ENCODE measurements at places on chromosomes 7 and 10.

DNA sequence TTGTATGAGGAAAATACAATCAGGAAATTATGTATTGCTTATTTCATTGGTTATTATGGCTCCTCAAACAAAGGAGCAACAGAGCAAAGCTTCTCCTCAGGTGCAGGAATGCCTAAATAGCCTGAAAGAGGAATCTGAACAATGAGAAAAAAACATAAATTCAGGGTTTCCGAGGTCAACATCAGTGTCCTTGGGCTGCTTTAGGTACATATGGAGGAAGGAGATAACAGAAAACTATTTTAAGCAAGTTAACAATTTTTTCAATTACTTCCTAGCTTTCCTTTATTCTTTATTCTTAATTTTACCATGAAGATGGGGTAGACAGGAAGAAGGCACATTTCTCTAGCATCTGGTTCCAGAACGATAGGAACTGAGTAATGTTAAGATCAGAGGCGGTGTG lies 14.0 kb downstream of the SLC16A9 start:
- DNase-seq: no peak

- DNase-seq: no peak
These were observed 48.1 kb upstream of the GATA3 start for GRCh38 chr10:8006274-8006999.

DNA sequence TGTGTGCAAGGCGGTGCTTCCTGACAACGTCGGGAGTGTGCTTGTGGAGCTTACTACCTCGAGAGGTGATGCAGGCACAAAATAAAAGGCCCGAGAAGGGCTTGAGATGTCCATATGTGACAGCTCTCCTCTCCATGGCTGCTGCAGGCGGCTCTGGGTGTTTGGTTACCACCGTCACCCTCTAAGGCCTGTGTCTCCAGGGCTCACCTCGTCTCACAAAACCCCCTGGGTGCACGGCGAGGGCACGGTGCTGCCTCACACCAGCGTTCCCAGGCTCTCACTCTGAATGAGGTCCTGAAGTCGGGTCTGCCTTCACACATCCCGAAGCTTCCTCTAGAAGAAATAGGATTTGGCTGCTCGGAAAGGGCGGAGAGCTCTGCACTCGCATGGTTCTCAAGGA lies 32.9 kb downstream of the PROSER2 start:
- no peak for DNase-seq

GRCh38 chr10:24505759-24506158 lies 217.9 kb downstream of the ARHGAP21 start:
- DNase-seq: no peak

- DNase-seq: no peak
These were observed 744 bp upstream of the EBF3 start for GRCh38 chr10:129964611-129965424.

DNA sequence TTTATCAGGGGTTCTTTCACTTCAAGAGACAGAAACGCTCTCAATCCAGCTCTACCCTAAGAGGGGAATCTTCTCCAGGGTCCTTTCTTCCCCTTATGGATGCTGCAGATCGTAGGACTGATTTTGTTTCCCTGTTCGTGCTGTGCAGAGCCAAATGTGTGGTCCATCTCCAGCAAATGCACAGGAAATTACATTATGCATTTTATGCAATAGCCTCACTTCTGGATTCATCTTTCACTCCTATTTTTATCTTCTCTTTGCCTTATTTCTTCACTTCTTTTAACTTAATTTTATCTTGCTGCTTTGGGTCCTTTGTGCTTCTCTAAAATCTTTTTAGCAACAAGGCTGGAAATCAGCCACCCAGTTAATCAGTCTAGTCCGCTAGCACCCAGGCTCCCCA lies 184.5 kb upstream of the INHBA start:
- DNase-seq: no peak

GRCh38 chr10:24904824-24905223 lies 47.6 kb downstream of the PRTFDC1 start:
- DNase-seq: no peak

DNA sequence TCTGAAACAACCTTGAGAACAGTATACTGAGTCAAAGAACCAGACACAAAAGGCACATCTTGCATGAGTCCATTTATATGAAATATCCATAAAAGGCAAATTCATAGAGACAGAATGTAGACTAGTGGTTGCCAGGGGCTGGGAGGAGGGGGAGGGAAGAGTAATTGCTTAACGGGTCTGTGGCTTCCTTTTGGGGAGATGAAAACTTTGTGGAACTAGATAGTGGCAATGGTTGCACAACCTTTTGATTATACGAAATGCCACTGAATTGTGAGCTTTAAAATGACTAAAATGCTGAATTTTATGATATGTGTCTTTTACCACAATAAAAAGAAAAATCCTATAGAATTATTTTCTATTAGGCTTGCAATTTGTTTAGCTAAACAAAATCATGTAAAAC lies 16.8 kb downstream of the ADRB1 start:
- no peak for DNase-seq

DNA sequence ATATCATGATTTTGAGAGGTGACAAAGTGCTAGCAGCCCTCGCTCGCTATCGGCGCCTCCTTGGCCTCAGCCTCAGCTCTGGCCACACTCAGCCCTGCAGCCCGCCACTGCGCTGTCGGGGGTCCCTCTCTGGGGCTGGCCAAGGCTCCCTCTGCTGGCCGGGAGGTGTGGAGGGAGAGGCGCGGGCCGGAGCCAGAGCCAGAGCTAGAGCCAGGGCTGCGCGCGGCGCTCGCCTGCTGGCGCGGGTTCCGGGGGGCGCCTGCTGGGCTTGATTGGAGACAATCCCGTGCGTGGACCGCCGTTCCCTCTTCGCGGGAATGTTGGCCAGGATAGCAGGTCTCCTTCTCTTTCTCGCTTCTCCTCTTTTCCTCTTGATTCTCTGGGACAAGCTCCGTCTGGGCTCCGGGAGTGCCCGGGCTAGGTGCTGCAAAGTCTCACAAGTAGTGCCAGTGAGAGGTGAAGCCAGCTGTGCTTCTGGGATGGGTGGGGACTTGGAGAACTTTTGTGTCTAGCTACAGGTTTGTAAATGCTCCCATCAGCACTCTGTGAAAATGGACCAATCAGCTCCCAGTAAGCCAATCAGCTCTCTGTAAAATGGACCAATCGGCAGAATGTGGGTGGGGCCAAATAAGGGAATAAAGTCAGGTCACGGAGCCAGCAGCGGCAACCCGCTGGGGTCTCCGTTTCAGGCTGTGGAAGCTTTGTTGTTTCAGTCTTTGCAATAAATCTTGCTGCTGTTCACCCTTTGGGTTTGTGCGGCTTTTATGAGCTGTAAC lies 43.4 kb upstream of the ELMO1 start:
- DNase-seq: no peak

DNA sequence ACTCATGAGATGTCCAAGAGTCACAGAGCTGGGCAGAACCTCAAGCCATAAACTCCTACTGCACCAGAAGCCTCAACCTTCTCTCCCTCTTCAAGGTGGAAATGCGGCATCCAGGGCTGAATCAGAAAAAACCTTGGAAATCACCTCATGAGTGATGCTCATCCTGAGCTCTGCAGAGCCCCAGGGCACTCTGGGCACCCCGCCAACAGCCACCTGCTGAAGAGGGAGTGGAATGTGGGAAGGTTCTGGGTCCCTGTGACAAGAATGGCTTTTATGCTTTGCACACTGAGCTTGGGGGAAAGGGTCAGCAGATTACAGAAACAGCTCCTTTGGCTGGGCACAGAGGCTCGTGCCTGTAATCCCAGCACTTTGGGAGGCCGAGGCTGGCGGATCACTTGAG lies 18.8 kb downstream of the NUDT1 start:
- DNase-seq: no peak

- DNase-seq: peak; percentile 98
These were observed 3.9 kb downstream of the LSMEM1 start for GRCh38 chr7:112484671-112485167.
